Stimulated activated CD8-positive, alpha-beta memory T cell treated with anti-CD3 and anti-CD28 coated beads, Interleukin-12 subunit alpha, Interleukin-12 subunit beta, amount 100 ng/mL, for 1 hour (primary cell): ENCODE measurements at places on chromosomes 16 and 17.

DNA sequence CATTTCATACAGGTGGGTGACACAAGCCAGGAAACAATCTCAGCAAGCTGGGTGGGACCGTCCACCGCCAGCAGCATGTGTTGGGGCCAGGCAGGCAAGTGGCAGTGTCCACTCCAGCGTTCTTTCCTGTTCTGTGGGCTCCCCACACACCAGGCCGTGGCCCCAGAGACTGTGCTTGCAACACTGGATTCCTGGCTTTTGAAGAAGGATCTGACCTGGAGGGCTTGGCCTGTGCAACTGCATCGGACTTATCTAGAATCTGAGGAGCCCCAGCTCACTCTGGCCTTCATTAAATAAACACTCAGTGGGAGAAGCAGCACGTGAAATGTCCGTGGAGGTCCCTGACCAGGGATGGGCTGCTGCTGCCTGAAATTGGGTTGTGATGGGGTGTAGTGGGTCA is 3.2 kb downstream of the KSR1 start:
- no peak for DNase-seq

GRCh38 chr17:49195751-49196150 is 14.6 kb downstream of the GNGT2 start:
- DNase-seq, result no peak

DNA sequence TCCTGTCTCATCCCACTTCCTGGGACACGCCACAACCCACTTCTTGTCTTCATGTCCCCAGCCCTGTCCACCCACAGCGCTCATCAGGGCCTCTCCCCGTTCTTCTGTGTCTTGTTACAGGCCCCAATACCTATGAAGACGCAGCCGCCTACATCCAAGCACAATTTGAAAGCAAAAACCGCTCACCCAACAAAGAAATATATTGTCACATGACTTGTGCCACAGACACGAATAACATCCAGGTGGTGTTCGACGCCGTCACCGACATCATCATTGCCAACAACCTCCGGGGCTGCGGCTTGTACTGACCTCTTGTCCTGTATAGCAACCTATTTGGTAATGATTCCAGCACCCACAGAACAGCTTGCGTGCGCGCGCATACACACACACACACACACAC is 70.6 kb downstream of the AMFR start:
- no peak for DNase-seq

DNA sequence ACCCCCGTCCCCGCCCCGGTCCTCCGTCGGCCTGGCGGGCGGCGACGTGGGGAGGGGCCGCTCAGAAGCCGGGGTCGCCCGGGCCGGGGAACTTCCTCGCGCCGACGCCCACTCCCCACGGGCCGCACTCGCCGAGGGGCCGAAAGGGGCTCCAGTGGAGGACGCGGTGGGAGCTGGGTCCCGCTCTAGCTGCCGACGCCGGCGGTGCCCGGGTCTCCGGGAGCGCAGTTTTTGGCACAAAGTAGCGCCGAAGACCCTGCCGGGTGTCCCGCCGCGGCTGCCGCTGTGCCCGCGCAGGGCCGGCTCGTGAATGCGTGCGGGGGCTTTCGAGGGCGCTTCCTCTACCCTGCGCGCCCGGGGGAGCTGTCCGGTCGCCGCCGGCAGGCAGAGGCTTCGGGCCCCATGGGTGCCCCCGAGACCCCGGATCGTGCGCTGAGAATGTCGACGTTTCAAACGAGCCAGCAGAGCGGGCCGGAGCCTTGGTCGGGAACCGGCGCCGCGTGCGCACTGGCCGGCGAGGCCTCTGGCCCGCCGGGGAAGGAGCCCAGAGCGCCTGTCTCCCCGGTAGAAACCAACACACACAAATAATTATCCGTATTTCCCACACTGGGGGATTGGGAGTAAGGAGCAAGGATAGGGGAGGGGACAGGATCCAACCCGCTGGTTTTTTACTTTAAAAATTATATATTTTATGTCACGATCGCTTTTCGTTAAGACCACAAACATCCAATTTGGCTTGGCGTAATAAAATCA is 46.6 kb upstream of the SLC38A10 start:
- DNase-seq, result no peak

GRCh38 chr17:59001158-59001814 is 105.4 kb downstream of the TRIM37 start:
- DNase-seq, result peak; percentile 50
